NCI-H524 (cell line): ENCODE measurements at places on chromosomes 16 and 17.
A peak's percentile ranks its signal among the peaks of the same experiment; 100 is the strongest.

- peak; percentile 72 for DNase-seq
Observed at GRCh38 chr16:51762081-51762996, 611.3 kb upstream of the SALL1 start.

DNA sequence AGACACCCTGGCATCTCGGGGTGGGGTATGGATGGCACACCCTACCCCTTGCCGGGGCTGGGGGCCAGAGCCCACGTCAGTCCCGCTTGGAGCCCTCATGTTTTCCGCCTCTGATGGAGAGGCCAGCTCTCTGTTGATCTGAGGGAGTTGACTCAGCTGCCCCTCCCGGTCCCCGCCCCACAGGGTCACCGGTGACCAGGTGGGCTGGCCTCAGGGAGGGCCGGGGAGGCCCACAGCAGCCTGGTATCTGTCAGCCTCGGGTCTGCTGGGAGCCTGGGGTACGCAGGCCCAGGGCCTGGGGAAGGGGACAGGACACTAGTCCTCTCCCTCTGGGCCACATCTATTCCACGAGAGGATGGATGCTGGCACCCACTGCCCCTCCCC lies 109.5 kb upstream of the CIBAR2 start:
- no peak for DNase-seq

- DNase-seq: no peak
Observed at GRCh38 chr16:4179020-4179419, 62.8 kb upstream of the ADCY9 start.

- no peak for DNase-seq
Observed at GRCh38 chr17:35345445-35345925, 27.9 kb downstream of the SLFN11 start.

- DNase-seq: no peak
Observed at GRCh38 chr16:35585411-35585810, 2126.0 kb downstream of the TP53TG3F start.

DNA sequence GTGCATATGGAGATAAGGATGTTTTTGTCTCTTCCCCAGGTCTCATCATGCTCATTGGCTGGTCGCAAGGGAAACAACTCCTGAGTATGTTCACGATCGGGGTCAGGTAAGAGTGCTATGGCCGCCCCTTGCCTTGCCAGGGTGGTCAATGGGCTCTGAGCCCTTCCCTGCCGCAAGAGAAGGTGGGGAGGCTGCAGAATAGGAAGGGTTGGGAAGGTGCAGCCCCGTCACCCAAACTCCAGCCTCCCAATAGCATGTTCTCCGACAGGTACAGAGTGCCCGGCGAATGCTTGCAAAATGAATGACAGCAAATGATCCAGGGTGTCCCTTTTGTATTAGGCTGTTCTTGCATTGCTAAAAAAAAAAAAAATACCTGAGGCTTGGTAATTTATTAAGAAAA lies 57.4 kb downstream of the ATP2C2 start:
- no peak for DNase-seq

DNA sequence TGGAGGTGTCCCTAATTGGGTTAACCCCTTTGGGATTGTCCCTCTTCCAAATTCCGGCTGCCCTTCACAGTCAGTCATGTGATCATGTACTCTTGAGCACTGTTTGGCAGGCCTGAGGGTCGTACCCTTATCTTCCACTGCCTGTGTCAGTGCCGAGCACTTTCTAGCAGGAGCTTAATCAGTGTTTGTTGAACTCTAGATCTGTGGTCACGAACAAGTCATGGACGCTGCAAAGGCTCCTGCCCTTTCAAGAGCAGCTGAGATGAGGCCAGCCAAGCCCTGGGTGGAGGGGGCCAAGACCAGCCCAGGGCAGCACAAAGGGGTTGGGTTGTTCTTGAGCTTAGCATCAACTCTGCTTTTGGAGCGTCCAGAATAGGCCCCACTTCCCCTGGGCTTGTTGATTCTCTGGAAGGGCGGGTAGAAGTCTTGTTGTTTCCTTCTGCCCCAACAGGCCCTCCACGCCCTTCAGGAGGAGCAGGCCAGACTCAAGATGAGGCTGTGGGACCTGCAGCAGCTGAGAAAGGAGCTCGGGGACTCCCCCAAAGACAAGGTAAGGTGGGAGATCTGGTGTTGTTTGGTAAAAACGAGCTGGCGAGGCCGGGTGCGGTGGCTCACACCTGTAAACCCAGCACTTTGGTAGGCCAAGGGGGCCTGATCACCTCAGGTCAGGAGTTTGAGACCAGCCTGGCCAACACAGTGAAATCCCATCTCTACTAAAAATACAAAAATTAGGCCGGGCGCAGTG lies 5.3 kb downstream of the IFI35 start:
- no peak for DNase-seq

GRCh38 chr17:46772475-46773220 lies 45.8 kb downstream of the WNT3 start:
- DNase-seq: no peak

DNA sequence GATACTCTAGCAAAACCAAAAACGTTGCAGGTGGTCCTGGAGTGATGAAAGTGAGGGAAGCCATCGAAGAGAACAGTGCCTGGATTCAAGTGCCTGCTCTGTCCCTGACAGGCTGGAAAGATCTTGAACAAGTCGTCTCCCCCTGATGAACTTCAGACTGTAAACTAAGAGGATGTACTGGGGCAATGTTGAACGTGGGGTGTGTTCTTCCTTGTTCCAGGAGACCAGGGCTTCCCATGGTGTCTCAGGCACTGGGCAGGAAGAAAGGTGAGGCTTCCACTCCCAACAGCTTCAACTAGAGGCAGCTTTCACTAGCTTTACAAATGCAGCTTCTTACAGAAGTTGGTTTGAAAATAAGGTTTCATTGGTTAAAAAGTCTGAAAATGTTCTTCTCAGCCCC lies 21.4 kb upstream of the NF1 start:
- DNase-seq: no peak

DNA sequence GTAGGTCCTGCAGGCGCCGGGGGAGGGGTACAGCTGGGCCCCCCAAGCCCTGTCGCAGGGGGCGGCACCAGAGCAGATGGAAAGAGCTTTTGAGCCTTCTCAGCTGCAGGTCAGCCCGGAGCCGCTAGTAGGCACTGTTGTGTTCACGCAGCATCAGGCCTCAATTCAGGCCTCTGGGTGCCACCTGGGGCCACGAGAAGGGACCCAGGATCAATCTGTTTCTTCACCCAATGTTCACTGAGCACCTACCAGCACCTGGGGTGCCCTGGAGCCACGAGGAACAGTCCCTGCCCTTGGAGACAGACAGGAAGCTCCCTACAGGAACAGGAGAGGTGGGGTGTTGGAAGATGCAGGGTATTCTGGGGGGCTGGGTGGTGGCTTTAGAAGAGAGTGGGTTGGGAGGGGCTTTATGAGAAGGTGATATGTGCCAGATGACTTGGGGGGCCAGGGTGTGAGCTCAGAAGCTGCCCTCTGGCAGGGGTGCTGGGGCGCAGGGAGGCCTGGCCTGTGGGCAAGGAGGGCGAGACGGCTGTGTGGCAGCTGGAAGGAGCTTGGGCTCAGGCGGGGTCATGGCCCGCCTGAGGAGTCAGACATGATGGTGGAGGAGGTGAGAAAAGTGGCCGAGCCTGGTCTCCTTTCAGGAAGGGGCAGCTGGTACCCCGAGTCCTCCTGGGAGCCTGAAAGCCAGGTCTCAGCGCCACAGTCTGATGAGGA lies 121.9 kb upstream of the GSE1 start:
- no peak for DNase-seq

DNA sequence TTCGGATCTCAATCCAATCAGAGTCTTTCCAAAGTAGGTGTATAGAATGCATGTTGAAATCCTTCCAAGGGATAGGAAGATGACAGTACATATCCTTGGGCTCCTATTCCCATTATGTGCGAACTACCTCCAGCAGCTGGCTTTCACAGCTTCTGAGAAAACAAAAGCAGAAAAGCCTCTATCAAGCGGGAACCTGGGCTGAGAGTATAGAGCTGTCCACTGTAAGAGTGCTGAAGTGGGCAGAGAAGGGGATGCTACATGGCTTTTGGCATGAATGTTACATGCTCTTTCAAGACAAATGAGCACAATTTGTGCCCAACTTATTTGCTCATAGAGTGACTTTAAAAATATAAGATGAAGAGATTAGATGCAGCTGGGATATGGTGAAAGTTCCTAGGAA lies 993.5 kb downstream of the CDH8 start:
- no peak for DNase-seq

DNA sequence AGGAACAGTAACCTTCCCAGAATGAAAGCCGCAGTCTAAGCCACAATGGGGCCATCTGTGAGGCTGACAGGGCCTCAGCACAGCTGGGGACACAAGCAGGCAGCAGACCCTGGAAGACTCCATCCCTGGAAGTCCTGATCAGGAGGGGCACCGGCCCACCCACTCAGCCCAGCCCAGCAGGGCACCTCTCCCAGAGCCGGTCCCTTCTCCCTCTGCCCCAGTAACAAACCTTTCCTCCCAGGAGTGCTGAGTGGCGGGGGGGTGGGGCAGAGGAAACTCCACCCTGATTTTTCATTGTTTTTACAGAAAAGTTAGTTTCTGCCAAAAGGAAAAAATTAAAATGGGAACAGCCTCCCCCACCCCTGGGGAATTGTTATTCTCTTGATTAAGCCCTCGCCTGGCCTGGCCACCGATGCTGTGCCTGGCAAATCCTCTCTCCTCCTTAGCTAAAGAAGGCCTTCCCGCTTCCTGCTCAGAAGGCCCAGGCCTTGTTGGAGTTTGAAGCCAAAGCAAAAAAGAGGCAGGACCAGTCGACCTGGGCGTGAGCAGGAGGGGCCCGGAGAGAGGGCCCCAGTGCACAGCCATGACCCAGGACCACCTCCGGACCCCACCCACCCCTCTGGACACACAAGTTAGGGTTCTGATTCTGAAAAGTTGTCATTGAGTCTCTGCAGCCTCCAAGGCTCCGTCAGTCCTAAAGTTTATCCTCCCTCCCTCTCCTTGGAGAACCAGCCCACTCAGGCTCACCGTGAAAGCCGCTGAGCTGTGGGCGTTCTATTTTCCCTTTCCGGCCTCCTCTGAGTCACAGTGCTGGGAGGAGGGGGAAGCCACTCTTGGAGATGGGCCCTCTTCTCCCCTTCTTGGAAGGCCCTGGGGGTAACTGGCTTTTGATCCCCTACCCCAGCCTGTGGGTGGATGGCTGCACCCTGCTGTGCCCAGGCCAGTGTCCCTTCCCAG lies 128.4 kb upstream of the TNRC6C start:
- peak; percentile 70 for DNase-seq

DNA sequence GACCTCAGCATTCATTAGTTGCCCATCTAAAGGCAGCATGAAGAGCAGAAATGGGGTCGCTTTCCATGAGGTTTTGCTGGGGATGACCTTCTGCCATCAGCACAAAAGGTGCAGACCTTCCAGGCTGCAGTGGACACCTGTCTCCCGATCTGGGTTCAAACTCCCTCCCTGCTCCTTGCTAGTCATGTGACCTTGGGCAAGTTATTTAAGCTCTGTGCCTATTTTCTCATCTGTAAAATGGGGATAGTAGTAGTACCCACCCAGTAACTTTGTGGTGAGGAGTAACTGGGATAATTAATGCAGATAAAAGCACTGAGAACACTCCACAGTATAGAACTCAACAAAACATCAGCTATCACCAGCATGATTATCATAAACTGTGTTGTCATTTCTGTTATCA lies 21.4 kb upstream of the COQ7 start:
- DNase-seq: no peak

- no peak for DNase-seq
Observed at GRCh38 chr16:27754788-27755690, 205.1 kb downstream of the KATNIP start.

DNA sequence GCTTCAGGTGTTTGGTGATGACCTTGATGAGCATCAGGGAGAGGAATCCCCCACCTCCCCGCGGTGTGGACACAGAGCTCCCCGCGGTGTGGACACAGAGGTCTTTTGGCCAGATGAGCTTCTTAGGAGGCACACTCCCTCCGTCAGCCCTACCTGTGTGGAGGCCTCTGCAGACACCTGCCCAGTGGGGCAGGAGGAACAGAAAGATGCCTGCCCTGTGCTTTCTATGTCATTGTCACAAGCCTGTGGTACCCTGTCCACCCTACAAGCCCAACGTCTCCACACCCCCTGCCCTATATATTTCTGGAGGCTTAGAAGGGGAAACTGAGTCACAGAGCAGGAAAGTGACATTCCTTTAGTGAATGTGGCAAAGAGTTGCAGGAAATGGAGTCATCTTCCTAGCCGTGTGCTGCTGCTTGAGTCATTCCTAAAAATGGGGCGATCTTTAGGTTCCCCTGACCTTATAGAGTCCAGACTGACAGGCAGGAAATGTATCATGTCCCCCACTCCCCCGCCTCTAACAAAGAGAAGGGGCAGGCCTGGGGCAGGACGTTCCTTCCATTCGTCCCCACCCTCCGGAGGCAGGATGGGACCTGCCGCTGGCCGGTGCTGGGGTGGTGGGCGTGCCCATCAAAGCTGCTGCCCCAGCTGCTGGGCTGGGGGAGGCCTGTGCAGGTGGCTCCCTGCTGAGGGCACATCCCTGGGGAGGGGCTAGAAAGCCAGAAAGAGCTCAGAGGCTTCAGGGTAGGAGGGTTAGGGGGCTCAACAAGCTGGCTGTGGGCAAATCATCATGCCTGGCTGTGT lies 1.0 kb upstream of the C16orf74 start:
- no peak for DNase-seq

GRCh38 chr16:86306011-86306644 lies 204.2 kb upstream of the FOXF1 start:
- no peak for DNase-seq

DNA sequence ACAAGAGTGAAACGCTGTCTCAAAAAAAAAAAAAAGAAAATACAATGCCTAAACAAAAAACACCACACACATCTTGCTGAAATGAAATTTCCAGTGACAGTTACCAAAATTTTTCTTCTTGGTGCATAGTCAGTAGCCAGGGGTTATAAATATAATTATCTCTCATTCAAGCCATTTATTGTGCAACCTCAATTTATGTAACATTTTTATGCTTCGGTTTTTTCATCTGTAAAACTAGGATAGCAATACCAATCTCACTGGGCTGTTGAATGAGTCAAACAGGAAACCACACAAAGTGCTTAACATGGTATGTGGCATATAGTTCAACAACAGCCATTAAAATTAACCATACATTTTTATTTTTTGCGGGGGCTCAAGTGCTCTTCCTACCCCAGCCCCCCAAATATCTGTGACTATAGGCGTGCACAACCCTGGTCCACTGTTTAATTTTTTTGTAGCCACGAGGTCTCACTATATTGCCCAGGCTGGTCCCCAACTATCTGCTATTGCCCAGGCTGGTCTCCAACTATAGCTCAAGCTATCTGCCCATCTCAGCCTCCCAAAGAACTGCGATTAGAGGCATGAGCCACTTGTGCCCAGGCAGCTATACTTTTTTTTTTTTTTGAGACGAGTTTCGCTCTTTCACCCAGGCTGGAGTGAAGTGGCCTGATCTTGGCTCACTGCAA lies 2.6 kb downstream of the COG4 start:
- DNase-seq: no peak

DNA sequence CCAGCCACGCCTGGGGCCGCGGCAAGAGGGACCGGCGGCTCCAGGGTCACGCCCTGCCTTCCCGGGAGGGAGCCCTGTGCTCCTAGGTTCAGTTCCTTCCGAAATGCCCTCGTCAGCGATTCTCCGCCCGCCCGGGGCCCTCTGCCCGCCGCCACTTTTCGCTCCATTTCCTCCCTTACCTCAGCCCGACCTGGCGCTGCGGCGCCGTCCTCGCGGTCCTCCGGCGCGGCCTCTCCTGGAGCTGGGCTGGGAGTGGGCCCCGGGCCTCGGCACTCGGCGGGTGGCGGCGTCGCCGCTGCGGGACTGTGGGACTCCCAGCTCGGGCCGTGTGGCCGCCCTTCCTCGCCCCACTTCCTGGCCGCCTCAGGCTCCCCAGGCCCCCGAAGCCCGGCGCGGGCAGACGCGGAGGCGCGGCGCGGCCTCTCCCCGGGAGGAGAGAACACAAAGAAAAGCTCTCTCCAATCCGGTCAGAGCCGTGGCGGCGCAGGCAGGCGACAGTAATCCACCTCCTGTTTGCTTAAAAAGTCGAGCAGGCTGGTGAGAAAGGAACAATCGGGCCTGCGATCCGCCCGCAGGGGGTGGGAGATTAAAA lies 1.6 kb downstream of the BAHCC1 start:
- peak; percentile 64 for DNase-seq
